Posterior cingulate gyrus (tissue), 11 donors: ENCODE measurements at places on chromosomes 1 and 21.

GRCh38 chr1:110310300-110310699 is 28.9 kb upstream of the RBM15 start:
- peak; percentile 84 for DNase-seq

DNA sequence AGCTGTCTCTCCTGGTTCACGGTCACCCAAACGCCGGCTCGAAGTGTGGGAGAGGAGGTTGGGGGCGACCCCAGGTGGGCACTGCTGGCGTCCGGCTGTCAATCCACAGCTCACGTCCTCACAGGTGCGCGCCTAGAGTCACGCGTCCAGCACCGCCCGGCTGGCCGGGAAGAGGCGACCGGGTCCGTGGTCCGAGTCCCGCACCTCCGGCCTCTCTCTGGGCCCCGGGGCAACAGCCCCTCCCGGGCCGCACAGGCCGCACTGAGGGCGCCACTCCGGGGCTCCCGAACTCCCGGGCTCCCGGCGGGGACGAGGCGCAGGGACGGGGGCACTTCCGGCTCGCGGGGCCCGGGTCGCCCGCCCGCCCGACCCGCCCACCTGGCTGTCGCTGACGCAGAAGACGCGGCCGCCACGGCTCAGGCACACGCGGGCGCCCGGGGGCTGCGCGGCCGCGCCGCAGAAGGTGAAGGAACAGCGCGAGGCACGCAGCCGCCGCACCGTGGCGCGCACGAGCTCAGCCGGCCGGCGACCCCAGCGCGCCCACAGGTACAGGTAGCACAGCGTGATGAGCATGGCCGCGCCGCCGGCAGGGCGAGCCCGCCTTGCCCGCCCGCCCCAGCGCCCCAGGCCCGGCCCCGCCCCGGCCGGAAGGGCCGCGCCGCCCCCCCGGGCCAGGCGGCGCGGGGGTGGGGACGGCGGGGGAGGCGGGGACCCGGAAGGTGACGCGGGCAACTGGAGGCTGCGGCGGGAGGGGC is at the start of gene HLCS:
Gene HLCS (minus strand): TSS at position 604 of the 755 bp plus-strand sequence. CDS start 31 bp downstream, at position 573.
- no peak for DNase-seq

- DNase-seq = peak; percentile 45
Measured at GRCh38 chr1:15384301-15384901, 25.3 kb upstream of the EFHD2 start.

GRCh38 chr1:86061551-86061990 is 95.0 kb downstream of the COL24A1 start:
- no peak for DNase-seq

DNA sequence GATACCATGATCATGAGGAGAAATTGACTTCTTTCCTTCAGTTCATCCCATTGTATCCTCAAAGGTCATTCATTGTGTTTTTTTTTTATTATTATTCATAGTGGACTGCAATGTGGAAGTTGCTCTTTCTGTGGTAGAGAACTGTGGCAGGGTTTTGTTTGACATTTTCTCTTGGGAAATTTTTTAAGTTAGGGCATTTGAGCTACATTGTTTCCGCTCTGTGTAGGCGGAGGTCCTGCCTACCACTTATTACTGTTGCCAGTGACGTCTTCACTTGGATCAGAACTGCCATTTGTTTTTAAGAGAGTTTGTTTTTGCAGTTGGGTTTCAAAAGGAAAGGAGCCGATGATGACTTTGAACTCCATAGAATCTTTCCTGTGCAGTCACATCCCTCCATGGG is 287.4 kb upstream of the FMN2 start:
- no peak for DNase-seq

GRCh38 chr1:35555601-35556477 is 1.4 kb downstream of the KIAA0319L start:
- no peak for DNase-seq

GRCh38 chr1:161138431-161138830 is 6.0 kb upstream of the DEDD start:
- no peak for DNase-seq

- no peak for DNase-seq
Measured at GRCh38 chr1:179879797-179880196, 2.2 kb upstream of the TOR1AIP2 start.

GRCh38 chr1:58816072-58816746 is 32.4 kb upstream of the JUN start:
- DNase-seq = peak; percentile 97

DNA sequence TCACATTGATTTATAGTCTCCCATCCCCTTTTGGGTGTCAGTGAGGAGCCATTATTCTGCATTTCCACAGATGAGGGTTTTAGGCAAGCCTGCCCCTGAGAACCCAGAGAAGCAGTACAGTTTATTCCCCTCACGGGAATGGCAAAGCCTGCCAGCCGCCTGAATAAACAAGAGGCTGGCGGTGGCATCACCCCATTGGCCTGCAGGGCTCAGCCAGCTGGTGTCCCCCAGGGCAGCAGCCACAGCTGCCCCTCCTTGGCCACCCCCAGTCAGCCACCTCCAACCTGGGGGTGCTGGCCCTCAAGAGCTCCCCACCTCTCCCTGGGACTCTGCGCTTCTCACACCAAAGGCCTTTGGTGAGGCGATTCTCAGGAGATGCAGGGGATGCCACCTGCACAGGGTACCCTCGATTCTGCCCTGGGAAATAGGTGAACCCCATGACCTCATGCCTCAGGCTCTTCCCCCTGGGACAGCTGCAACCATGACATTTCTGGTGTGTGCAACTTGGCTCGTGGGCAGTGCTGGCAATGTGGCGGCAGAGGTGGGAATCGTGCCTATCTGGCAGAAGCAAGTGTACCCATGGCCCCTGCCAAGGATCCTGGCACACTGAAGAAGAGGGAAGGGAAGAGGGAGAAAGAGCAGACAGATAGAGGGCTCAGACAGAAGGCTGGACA is 14.0 kb downstream of the OLFML2B start:
- no peak for DNase-seq

DNA sequence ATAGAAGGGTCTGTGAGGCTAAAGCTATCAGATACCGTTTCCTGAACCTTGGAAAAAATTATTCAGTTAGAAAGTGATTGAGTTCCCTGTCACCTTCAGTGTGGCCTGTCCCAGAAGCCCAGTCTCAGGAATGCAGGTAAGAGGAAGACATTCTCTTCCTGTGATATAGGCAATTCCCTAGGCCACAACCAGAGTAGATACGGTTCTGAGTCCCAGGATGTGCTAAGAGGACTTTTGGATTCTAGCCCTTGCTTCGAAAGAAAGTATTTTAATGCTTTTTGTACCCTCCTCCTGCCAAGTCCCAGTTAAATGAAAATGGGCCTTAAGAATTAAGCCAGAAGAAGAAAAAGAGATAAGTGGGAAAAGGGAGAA is 313.5 kb upstream of the PLXNA2 start:
- DNase-seq = no peak

DNA sequence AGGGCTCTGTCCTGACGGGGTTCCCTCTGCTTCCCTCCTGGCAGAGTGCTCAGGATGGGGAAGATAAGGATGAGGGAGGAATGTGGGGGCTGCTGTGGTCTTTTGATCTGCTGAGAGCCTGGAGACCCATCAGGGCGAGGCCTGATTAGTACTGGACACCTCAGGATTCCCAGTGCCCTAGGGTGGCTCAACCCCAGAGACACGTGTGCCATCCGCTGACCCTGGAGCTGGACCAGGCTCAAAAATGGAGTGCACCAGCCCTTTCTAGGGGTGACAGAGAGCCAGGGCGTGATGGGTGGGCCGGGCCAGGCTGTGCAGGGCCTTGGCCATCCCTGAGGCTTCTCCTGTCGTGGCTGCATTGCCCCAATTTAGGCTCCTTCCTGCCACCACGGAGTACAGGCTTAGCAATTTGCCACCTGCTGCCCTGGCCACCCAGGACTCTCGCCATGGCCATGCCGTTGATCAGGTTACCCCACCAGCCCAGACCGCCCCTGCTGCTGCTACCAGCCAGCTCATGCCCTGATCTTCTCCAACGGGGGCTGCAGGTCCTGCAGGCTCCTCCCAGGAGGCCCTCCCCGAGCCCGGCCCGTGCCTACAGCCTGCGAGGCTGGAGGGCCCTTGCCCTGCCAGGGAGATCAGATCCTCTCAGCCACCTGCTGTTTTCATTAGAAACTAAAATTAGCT is 9.5 kb downstream of the WNT4 start:
- DNase-seq = no peak

DNA sequence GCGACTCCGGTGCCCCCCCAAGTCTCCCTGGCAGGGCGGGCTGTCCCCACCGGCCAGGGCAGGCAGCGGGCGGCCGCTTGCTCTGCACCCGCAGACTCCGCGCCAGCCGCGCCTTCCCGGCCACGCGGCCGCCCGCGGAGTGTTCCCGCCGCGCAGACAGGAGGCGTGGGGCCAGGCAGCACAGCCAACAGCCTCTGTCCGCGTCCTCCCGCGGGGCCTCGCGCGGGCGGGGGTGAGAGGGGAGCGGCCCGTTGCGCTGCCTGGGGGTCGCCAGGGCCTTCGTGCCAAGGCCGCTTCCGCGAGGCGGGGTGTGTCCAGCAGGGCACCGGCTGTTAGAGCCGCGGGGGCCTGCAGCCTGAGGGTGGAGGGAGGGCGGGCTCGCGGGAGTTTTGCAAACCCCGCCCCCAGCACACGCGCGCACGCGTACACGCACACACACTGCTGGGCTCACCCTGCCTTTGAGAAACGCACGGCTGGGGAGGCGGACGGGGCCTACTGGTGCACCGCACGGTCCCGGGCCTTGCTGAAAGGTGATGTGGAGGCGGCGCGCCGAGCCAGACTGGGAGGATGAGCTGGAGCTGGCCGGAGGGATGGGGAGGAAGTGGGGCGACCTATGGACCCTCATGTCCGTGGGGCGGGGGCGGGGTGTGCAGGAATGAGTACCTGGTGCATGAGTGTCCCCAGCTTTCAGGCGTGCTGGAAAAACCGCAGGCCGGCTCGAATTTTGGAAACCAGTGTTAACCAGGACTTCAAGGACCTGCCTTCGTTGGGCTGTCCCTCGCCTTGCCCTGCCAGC is 41.5 kb downstream of the KIAA1614 start:
- DNase-seq = peak; percentile 65

GRCh38 chr1:223775054-223775453 is 62.7 kb downstream of the CAPN2 start:
- DNase-seq = no peak

GRCh38 chr21:39657091-39657689 is 44.5 kb downstream of the B3GALT5 start:
- no peak for DNase-seq

DNA sequence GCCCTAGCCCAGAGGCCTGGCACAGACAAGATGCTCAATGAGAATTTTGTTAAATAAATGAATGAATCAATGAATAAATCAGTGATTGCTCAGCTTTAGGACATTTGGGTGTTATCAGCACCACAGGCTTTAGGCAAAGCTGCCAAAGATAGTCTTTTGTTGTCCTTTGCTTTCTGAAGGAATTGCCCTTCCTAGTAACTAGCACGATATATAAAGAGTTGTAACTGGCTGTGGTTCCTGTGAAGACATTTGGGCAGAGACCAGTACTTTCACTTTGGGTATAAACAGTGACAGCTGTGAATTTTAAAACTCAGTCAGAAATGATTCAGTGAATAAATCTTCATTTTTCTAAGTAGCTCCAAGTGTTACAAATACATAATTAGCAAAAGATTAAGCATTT is 13.3 kb downstream of the RNU5D-1 start:
- no peak for DNase-seq

DNA sequence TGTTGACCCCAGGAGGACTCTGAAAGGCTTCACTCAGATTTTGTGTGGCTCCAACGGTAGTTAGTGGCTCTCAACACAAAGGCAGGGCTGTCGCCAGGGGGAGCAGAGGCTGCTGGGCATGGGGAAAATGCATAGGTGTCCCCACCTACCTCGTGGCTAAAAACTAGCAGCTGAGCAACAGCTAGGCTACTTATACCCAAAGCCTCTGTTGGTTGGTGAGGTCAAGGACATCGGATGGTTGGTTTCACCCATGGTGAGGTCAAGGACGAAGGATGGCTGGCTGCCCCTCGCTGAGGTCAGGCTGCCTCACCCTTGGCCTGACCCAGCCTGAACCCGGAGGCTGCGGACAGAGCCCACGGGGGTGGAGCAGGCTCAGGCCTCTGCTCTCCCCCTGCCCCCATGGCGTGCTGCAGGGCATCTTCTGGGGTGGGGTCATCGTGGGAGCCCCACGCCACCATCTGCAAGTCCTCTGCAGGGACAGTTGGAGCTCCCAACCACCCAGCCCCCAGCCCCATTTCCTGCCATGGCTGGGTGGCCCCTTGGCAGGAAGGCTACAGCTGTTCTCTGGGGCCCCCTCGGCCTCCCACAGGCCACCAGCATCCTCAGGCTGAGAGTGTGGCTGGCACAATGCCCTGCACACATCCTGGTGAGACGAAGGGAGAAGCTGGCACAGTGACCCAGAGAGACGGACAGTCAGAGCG is 8.5 kb upstream of the GNB1 start:
- DNase-seq = no peak

DNA sequence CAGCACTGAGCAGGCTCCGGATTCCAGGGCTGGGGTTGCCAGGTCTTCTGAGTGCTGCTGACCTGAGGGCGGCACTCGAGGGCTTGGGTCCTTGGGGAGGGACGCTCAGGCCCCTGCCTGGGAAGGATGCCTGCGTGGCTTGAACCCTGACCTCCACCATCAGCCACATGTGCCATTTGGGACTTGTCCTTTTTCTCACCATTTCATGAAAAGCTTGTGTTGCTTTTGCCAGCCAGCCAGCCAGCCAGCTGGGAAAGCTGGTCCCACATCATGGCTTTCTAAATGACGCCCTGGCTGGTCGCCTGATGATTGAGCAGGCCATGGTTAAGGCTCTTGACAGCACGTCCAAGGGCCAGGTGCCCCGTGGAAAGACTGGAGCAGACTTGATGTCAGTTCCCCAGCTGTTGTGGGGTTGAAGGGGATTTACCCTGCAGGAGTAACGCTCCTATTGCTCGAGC is 168.7 kb downstream of the CAMTA1 start:
- no peak for DNase-seq

- no peak for DNase-seq
Measured at GRCh38 chr1:186154651-186155050, 220.4 kb downstream of the TPR start.

DNA sequence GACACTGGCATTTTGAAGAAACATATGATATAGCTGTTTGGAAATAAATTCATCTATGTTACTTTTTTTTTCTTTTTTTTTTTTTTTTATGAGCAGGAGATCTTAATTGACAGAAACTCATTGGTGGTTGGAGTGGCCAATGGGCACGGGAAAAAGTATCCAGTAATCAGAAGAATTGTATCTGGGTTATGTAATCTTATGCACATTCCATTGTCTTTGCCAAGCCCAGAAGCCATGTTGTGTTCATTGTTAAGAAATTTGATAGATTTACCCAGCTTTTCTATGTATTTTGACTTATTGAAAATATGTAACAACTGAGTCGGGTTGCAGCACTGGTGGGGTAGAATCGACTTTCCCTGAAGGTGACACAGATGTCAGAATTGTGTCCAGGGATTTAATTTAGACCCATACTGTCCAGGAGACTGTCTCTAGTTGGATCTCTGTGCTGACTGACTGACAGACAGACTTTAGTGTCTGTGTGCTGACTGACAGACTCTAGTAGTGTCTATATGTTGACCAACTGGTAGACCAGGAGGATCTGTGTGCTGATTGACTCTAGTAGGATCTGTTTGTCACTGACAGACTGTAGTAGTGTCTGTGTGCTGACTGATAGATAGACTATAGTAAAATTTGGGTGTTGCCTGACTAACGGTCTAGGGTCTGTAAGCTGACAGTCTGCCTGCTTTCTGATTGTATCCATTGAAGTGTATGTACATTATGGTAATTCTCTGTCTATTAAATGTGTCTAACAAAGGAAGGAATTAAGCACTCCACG is 12.3 kb upstream of the C4BPB start:
- DNase-seq = no peak

GRCh38 chr1:45148209-45148825 is 58.1 kb downstream of the ZSWIM5 start:
- DNase-seq = no peak
